ENCODE measurements at places on chromosomes 4 and X. TPM values are rescaled to one million over a fixed set of nuclear protein-coding genes. Genes with fewer than 3 reads are reported as not detected.

DNA sequence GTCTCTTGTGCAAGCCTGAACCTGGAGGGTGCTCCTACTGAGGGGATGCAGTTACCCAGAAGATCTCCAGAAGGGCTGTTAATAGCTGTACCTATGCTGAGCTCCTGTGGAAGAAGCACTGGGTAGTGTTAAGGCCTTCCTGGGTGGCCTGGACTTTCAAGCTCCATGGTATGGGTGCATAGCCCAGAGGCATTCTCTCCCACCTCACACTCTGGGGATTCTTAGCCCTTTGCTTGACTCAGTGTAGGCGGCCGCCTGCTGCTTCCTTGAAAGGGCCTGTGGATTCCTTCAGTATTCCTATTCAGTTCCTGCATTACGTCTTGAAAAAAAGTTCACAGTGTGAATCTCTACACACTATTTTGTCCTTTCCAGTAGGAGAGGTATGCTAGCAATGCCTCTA is 235.7 kb upstream of the MAGEB16 start:
- no peak for DNase-seq
- H3K36me3 ChIP-seq, result no peaks in the 10 kb centered on the region
- H3K27ac ChIP-seq, result no peak overlapping the region
- H3K27me3 ChIP-seq, result no peaks in the 10 kb centered on the region

- H3K4me1 ChIP-seq, result peaks cover under 1% of the 10 kb centered on the region
- DNase-seq, result no peak
- no peaks in the 10 kb centered on the region for H3K36me3 ChIP-seq
- no peak overlapping the region for H3K4me3 ChIP-seq
Measured at GRCh38 chr4:105719204-105719603, 10.6 kb downstream of the GSTCD start.

- no peaks in the 10 kb centered on the region for H3K36me3 ChIP-seq
- no peaks in the 10 kb centered on the region for H3K27me3 ChIP-seq
- H3K27ac ChIP-seq, result no peak overlapping the region
Measured at GRCh38 chrX:106899841-106900240, 3.3 kb downstream of the RIPPLY1 start.

- H3K4me1 ChIP-seq, result peaks cover 11% of the 10 kb centered on the region
- H3K27me3 ChIP-seq, result no peaks in the 10 kb centered on the region
- H3K4me3 ChIP-seq, result no peak overlapping the region
- H3K36me3 ChIP-seq, result no peaks in the 10 kb centered on the region
- no peak overlapping the region for H3K27ac ChIP-seq
Measured at GRCh38 chrX:72038016-72038415, 93.7 kb downstream of the RTL5 start.

Gene ADH7
- not detected for total RNA-seq

Data from GM23248 (cell line).